ENCODE measurements at places on chromosomes 1 and 21.

DNA sequence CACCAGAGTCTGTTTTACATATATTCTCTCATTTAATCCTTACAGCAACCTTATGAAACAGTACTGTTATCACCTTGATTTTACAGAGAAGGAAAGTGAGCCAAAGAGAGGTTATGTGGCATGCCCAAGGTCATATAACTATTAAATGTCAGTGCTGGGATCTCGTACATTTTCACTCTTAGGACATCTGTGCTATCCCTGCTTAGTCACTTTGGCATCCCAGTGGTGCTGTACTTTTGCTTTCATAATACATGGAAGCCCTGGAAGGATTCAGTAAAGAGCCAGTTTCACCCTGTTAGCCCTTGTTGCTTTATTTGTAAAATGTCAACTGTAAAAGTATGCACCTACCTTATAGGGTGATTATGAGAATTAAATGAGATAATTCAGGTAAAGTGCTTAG, 104.4 kb downstream of the NFIA start:
- no peak for DNase-seq

GRCh38 chr1:182315167-182315556, 76.4 kb downstream of the GLUL start:
- DNase-seq: no peak

GRCh38 chr1:47232187-47232874, at the start of gene TAL1:
Gene TAL1, minus strand, starts transcription at chr1:47232225. Its CDS starts 6,337 bp downstream, at chr1:47225888.
- DNase-seq: no peak

- DNase-seq: no peak
These were observed 125.8 kb downstream of the TOMM20 start for GRCh38 chr1:235002706-235003300.

DNA sequence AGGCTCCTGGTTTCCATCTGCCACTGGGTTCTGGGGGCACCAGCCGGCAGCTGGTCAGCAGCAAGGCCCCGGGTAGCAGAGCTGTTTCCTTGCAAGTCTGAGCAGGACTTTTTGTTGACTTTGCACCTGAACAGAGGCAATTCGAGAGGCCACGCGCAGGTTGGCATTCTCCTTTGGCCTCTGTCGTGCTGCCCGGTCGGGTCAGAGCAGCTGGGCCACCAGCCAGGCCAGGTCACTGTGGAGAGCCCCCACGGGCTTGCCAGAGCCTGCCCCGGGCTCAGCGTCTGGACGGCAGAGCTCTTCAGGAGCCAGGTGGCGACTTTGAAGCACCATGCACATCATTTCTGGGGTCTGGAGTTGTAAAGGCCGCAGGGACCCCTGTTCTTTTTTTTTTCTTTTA, 28.4 kb upstream of the TMEM52 start:
- no peak for DNase-seq
